ENCODE measurements at places on chromosomes 4 and X.

- DNase-seq: no peak
Observed at GRCh38 chr4:98627531-98628257, 30.7 kb downstream of the TSPAN5 start.

DNA sequence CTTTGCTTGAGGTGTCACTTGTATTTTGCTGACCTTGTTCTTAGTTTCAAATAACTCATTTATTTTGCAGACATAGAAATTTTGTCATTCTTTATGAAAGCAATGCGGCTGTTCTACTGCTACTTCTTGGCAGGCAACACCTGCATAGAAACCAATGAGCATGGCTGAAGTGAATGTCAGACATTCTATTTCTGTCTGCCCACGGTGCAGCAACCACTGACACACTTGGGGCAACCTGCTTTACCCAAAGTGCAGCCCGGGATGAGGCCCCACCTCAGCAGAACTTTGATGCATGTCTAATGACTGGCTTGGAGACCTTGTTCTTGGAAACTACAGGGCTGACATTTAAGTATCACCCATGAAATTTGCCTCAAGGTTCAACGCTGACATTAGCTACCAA, 93.6 kb downstream of the RBM47 start:
- DNase-seq: no peak

DNA sequence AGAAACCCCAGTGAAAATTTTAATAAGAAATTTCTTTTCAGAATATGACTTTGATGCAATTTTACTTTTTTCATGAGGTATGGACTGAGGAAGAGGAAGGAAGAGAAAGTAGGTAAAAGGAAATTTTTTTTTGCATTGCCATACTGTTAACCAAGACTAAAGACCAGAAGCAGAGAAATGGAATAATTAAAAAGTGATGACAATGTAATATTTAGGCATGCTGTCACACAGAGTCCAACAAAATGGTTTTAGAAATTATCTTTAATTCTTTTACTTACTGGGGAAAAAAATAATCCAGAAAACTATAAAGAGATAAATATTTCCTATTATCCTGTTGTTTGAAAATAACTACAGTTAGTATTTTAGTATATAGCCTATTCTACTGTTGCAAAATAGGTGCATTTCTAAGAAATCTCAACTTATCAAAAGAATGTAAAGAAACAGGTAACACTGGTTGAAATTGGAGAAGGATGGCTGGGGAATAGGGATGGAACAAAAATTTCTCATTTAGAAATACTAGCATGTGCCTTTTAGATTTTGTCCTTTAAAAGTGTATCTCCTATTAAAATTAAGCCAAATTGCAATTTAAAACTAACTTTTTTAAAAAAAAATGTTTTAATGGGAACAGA, 92.6 kb downstream of the ANXA3 start:
- DNase-seq: no peak

DNA sequence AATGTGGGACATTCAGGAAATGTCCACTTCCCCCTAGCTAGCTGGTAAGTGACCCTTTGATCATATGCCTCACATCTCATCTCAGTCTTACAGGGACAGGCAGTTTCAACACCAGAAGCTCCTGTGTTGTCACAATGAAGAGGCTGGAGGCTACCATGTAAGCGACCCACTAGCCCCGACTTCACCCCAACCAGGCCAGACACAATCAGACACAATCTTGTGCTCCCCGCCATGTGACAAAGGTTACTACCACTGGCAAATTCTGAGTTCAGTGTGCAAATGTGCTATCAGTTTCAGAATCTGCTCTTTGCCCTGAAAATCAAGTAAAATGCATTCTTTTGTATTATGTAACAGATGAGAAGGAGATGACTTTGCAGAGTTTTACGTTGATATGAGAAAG, 56.9 kb upstream of the STS start:
- no peak for DNase-seq

GRCh38 chr4:65658117-65658516, 12.2 kb downstream of the EPHA5 start:
- no peak for DNase-seq

Measured in ascending aorta (tissue), 2 donors.